Prostate gland (tissue), 2 donors: ENCODE measurements at places on chromosomes 3 and 15.

DNA sequence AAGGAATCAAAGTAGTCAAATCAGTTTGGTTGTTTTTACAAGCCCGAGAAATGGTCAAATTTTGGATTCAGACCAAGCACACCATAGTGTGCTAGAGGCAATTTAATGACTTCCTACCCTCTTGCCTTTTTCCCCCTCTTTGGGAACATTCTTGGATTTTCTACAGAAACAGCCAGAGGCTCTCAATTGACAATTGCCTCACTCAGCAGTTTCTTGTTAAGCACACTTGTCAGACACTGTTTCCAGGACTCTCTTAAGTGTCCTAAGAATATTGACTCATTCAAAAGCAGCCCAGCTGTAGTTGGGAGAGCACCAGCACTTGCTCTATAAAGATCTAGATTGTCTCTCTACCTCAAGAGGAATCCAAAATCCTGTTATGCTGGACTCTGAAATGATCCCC lies 1.5 kb upstream of the SLC35G2 start:
- DNase-seq = no peak

DNA sequence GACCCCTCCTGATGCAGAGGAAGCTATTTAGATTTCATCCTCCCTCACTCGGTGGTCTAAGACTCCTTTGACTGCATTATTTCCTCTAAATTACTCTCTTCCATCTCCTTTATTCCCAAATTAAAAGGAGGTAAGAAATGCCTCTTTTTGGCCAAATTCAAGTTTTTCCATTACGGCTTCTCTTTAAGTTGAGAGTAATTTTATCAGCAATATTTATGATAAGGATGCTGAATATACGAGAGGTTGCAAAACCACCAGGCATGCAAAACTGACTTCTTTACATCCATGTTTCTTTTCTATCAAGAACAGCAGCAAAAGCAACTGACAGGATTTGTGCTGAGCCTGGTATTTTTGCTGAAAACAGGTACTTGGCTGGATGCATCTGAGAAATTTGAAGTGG lies 262.0 kb upstream of the RARB start:
- no peak for DNase-seq

DNA sequence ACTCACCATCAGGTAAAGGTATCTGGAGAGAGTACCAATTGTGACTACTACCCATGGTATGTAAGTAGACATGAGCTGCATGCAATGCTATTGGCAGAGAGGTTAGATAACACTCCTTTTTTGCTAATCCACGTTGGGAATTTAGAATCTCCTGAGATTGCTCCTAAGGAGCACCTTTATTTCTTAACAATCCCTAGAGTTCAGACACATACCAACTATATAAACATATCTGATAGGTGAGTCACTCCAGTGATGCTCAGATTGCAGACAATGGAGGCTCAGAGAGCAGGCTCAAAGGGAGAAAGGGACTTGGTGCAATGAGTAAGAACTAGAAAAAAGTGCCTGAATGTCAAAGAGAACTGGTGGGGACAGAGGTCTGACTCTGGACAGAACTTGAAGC lies 47.0 kb upstream of the LRRFIP2 start:
- DNase-seq = no peak

DNA sequence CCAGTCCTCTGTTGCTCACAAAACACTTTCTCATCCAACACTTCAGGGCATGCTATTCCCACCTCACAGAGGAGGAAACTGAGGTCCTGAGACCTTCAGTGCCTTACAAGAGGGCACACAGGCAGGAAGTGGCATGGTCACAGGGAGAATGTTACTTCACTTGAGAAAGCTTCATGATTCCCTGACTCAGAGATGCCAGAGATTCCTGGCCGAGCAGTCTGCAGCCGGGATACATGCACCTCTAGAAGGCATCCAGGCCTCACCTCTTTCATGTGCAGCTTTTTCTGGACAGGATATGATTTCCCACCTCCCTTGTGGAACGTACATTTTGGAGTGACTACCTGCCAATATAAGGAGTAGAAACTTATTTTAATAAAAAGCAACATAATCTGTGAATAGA lies 2.8 kb upstream of the SST start:
- DNase-seq = no peak

DNA sequence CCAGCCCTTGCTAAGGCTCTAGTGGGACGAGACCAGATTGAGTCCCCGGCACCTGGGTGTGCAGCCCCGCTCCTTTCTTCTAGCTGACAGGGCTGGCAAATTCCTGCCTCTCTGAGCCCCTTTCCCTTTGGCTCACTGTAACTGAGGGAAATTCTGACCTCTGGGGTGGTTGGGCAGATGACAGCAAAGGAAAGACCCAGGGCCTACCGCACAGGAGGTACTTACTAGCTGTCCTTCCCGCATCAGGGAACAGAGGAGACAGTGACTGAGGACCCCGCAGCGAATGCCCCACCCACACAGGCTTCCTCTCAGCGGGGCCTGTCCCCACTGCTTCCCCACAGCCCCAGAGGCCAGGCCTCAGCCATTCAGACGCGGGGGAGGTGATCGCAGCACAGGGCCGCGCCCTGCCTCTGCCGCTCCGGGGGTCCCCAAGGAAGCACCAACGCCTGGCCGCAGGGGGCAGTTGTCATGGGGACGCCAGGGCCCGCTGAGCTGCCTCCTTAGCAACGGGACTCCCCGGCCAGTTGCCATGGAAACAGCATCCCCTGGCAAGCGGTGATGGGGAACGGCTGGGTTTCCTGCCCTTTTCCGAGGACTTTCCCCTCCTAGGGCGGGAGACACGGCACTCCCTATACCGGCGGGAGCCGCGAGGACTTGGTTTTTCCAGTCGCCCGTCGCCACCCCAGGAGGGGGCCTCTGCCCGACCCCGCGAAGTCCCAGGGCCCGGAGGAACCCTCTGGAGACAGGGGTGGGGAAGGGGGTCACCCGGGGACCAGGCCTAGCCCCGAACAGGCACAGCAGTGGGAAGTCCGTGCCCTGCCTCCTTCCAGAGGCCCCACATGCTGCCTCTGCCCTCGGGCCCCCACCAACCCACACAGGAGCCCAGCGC lies 50.1 kb downstream of the HCN4 start:
- DNase-seq = no peak

DNA sequence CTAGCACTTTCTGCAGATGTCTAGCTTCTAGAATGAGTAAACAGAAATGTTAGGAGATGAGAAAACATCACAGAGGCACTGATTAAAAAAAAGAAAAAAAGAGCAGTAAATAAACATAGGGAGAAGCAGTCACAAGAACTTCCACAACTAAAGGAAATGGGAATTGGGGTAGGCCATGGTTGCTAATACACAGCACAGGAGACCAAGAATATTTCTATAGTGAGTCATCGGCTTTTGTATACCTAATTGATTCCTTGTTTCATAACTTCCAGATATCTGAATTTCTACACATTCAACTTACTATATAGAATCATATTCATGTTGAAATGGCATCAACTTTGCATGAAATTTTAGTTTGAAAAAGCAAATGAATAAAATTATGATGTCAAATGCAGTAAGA lies 47.3 kb upstream of the TCF12 start:
- DNase-seq = no peak
